ENCODE measurements at places on chromosomes 7 and 10.
A peak's percentile ranks its signal among the peaks of the same experiment; 100 is the strongest.

- DNase-seq = no peak
These were observed 1.3 kb downstream of the SEMA3D start for GRCh38 chr7:85185424-85186082.

DNA sequence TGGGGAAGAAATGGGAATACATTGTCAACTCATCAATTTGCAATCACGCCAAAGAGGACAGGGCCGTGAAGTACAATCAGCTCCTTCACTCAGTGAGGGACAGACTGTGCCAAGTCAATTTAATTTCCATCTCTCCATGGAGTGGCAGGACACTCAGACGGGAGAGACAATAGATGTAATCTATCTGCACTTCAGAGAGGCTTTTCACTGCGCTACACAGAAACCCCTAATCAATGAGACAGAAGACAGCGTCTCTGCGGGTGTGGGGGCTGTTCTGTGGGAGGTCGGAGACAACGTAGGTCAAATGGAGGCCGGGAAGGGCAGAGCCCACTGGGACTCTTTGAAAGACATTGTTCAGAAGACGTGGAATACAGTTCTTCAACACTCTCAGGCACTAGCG is 541.0 kb upstream of the ADARB2 start:
- DNase-seq = no peak

- DNase-seq = no peak
These were observed 165.7 kb upstream of the LANCL2 start for GRCh38 chr7:55199418-55199817.

GRCh38 chr7:69937097-69937496 is 338.8 kb downstream of the AUTS2 start:
- no peak for DNase-seq

DNA sequence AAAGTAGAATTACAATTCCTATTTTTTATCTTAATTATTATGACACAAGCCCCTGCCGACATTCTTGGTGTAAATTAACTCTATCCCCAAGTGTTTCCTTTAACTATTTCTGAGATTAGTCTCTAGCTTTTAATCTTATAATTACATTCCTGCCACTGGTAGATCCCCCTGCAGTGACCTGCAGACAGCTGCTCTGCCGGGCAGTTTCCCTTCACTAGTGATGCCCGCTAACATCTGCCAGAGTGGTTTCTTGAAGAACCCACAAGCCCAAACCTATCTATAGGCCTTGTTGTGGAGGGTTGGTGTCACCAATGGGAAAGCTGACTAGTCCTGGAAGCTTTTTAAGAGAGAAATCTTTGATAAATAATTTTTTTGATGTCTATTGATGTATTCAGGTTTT is 50.0 kb downstream of the ADAM22 start:
- DNase-seq = no peak

DNA sequence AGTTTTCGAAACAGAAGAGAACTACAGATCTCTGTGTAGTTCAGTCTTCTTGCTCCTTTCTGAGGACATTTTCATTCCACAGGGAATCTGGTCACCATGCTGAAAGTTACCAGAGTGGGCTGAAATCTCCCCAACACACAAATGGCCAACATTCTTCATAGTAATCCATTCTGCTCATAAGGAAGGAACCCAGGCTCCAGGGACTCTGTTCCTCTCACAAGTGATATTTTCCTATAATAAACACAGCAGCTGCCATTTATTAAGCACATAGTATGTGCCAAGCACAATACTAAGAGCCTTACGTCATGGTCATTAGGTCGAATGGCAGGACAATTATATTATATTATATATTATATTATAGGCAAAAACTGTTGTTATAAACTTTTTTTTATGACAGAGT is 109.8 kb downstream of the RAB11FIP2 start:
- DNase-seq = no peak

DNA sequence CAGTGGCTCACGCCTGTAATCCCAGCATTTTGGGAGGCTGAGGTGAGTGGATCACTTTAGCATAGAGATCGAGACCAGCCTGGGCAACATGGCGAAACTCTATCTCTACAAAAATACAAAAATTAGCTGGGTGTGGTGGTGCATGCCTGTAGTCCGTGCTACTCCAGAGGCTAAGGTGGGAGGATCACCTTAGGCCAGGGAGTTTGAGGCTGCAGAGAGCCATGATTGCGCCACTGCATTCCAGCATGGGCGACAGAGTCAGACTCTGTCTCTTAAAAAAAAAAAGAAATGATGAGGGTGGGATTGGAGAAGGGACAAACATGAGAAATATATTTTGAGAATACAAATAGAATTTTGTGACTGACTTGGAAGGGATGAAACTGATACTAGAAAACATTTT is 76.9 kb downstream of the SHOC2 start:
- DNase-seq = no peak

DNA sequence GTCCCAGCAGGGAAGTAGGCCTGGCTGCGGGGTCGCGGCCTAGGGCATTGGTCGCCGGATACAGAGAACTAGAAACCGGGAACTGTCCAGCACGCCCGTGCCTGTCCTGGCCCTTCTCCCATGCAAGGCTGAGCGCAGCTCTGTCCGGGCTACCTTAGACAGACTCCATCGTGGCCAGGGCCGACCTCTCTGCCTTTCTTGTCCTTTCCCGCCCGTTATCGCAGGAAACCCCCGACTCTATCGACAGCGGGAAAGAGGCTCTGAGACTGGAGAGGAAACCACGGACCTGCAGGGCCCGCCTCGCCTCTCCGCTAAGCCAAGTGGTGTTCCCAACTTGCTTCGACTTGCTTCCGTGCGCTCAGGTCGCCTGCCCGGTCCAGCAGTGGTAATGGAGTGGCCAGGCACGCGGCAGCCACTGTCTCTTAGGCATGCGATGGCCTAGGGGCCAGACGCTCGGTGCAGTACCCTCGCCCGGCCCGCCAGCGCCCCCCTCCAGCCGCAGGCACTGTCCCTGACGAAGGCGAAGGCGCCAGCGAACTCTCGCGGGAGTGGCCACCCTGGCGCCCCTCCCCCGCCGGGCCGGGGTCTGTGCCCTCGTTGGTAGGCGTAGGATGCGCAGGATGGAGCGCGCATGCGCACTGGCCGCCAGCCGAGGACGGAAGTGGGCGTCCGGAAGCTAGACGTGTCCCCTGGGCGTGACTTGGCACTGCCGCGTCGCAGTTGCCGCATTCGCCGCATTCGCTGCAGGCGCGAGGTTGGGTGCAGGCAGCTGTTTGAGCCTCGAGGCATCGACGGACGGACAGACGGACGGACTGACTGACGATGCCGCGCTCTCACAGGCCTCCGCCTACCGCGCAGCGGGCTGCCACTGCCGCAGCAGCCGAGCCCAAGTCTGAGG is 54.4 kb downstream of the MCMBP start:
- DNase-seq = no peak

GRCh38 chr7:24828891-24829661 is 71.8 kb upstream of the GSDME start:
- DNase-seq = no peak

- no peak for DNase-seq
These were observed 109.6 kb downstream of the GPR37 start for GRCh38 chr7:124655990-124656389.

- no peak for DNase-seq
These were observed 49.2 kb upstream of the PLA2G12B start for GRCh38 chr10:73003822-73004221.

GRCh38 chr10:34794835-34795234 is 20.3 kb downstream of the PARD3 start:
- no peak for DNase-seq

GRCh38 chr10:95467162-95467599 is 94.0 kb downstream of the SORBS1 start:
- DNase-seq = no peak

GRCh38 chr10:6079044-6079443 is 9.8 kb upstream of the RBM17 start:
- peak; percentile 5 for DNase-seq

DNA sequence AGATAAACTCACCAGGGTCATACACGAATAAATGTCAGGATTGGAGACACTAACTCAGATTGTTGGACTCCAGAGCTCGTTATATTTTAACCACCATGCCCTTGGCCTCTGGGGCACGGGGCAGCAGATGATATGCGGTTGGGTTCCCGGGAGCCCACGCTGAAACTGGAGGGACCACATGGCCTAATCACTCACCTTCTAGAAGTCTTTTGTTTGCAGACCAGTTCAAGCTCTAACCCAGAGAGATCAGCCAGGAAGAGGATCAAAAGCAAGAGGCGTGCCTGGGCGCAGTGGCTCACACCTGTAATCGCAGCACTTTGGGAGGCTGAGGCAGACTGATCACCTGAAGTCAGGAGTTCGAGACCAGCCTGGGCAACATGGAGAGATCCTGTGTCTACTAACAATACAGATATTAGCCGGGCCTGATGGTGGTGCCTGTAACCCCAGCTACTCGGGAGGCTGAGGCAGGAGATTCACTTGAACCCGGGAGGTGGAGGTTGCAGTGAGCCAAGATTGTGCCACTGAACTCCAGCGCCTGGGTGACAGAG is 42.6 kb upstream of the ECHDC3 start:
- no peak for DNase-seq

GRCh38 chr7:3138997-3139396 is 95.3 kb upstream of the CARD11 start:
- no peak for DNase-seq

GRCh38 chr7:45682836-45683555 is 108.8 kb downstream of the ADCY1 start:
- peak; percentile 8 for DNase-seq

GRCh38 chr10:88892222-88892967 is 12.3 kb downstream of the STAMBPL1 start:
- DNase-seq = no peak

GRCh38 chr7:54339073-54339472 is 203.1 kb upstream of the VSTM2A start:
- no peak for DNase-seq

DNA sequence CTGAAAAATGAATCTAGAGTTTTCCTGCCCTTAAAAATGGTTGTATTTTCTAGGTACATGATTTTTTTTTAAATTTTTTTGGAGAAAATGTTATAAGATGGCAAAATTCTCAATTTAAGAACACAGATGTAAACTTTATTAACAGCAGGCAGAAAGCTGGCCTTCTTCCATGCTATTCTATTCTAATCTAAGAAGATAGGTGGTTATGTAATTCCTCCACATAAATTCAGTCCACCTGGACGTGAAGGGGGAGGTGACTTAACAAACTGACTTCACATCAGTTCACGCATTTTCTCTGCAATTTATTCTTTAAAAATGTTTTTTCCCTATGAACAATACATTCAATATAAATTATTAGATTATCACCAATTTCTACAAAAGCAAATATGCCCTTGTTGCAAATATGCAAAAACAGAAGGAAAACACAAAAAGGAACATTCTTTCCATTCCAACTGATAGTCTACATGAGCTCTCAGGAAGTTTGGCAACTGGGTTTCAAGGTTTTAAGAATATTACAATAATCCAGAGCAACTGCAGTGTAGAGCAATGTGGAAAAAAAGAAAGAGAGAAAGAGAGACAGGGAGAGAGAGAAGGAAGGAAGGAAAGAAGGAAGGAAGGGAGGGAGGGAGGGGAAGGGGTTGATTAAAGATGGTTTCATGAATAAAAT is 76.8 kb downstream of the HIBADH start:
- no peak for DNase-seq

DNA sequence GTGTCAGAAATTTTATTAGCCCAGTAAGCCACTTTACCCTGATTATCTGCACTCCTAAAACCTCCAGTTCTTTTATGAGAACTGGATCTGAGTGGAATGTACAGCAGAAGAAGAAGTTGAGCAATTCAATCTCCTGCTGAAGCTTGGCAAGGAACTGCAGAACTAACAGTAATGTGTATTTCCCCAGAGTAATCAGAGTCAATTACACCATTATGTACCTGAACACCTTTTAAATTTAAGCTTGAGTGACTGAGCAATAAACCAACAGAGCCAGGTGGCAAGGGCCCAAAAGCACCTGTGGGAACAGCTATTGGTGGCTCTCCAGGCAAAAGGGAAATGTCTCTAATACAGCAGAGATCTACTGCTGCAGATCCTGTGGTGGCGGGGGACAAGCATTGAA is 40.1 kb upstream of the AKR1C2 start:
- no peak for DNase-seq

- no peak for DNase-seq
These were observed 471.8 kb downstream of the PLXDC2 start for GRCh38 chr10:20288060-20288459.

DNA sequence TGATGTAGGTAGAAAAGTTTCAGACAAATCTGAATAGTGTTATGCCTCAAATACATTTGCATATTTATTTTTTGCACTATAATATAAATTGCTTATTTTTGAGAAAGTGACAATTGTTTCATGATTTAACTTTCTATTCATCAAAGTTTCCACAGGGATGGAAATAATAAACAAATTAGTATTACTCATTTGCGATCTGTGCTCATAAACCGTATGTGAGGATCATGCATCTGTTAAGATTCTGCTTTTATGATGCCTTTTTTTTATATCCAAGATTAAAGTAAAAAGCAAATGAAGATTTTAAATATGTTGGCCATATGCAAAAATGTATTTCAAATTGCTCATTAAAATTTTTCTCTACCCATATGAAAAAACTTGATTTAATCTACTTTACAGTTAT is 45.2 kb upstream of the CAV2 start:
- DNase-seq = no peak

GRCh38 chr7:289209-289755 is 688 bp upstream of the FOXL3 start:
- DNase-seq = no peak

DNA sequence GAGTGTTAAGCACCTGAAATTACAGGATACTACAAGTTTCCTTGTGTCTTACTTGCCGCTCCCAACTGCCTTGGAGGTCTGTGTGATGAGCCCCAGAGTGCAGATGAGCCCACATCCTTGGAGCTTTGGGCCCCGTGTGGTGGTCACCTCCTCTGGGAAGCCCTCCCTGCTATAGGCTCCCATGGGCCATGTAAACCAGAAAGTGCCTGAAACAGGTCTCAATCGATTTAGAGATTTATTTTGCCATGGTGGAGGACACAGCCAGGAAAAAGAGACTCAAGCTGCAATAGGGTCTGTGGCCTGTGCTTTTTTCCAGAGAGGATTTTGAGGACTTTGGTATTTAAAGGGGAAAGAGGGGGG is 89.4 kb upstream of the KCTD7 start:
- DNase-seq = no peak

DNA sequence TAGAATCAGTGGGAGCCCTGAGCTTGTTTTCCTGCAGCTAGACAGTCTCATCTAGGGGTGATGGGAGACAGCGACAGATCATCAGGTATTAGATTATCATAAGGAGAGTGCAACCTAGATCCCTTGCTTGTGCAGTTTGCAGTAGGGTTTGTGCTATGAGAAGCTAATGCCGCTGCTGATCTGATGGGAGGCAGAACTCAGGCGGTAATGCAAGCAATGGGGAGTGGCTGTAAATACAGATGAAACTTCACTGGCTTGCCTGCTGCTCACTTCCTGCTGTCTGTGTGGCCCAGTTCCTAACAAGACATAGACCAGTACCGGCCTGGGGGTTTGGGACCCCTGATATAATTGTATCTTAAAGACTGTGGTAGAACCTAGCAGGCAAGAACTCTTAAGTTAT is 17.6 kb downstream of the NRBF2 start:
- DNase-seq = no peak

- no peak for DNase-seq
These were observed 227.2 kb upstream of the GRB10 start for GRCh38 chr7:51009716-51010496.

GRCh38 chr7:144728551-144728950 is 107.3 kb downstream of the TPK1 start:
- DNase-seq = no peak

- no peak for DNase-seq
These were observed 39.2 kb downstream of the PNLIPRP3 start for GRCh38 chr10:116466715-116467422.

Data from stimulated activated CD4-positive, alpha-beta T cell treated with anti-CD3 and anti-CD28 coated beads, Interleukin-2, amount 100 ng/mL, for 24 hours (primary cell).